Right renal cortex interstitium (tissue), 3 donors: ENCODE measurements at places on chromosomes 3 and 15. TPM values are rescaled to one million over a fixed set of nuclear protein-coding genes. Genes with fewer than 3 reads are reported as not detected.

CYP1A1 gene
- polyA plus RNA-seq = 0.07 TPM

SEMA6D gene
- 31.9 TPM for polyA plus RNA-seq

CNTN6 gene
- polyA plus RNA-seq = 2.1 TPM

EEFSEC gene
- polyA plus RNA-seq = 24.8 TPM

CHAC1 gene
- polyA plus RNA-seq = 3.4 TPM

SPATA12 gene
- 0.07 TPM for polyA plus RNA-seq

XCR1 gene
- 0.26 TPM for polyA plus RNA-seq

P2RY12 gene
- 1.3 TPM for polyA plus RNA-seq

DNAH12 gene
- 2.0 TPM for polyA plus RNA-seq

CCDC191 gene
- polyA plus RNA-seq = 20.1 TPM

ATP13A5 gene
- polyA plus RNA-seq = 0.08 TPM

PPP1R14D gene
- polyA plus RNA-seq = 0.42 TPM
